ENCODE measurements at places on chromosomes 3 and 15.

DNA sequence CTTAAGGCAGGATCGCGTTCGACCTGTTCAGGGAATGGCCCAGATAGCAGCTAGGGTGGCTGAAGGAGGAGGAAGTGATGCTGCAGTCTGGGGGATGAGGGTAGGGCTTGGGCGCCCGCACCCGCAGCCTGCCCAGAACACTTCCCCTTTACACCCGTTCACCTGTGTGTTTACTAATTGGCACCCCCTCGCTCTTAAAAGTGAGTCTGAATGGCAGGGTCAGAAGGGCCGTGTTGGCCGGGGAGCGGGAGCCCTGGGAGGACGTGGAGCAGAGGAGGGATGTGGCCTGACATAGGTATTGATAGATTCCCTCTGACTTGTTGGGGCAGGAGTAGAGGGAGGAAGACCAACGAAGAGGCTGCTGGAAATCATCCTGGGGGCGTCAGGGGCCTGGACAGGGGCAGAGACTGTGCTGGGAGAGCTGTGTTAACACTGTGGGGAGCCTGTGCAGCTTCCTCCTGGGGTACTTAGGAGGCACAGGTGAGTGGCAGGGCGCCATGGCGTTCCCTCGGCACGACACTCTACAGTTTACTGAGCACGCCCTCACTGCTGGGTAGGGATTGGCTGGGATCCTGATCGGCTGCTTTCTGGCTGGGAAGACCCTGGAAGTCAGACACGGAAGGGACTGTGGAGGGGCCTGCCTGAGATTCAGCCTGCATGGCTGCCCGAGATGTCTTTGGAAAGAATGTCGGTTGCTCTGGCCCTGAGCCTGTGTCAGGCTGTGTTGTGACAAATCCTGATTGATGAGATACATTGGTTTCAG lies 51.7 kb downstream of the SLC6A6 start:
- DNase-seq: no peak

- no peak for DNase-seq
These were observed 19.9 kb downstream of the TMEM62 start for GRCh38 chr15:43153269-43153668.

DNA sequence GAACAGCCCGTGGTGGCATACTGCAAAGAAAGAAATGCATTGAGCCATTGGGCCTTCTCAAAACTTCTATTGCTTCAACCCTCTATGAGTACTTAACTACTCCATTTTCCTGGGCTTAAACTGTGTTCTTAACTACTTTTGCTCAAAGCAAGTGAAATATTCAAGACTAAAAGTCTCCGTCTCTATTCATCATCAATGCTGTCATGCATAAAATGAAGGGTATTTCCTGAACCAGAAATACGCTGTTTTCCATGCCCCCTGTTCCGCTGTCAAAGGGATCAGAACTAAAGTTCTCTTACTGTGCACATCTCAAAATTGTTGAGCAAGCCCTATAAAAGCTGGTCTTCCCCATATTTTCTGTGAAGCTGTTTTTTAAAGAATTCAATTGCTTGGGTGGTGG lies 20.3 kb downstream of the SIAH2 start:
- DNase-seq: no peak

- DNase-seq: no peak
These were observed 29.5 kb upstream of the SNRK start for GRCh38 chr3:43256714-43257461.

- no peak for DNase-seq
These were observed 72.9 kb downstream of the AKAP13 start for GRCh38 chr15:85453144-85453872.

- DNase-seq: no peak
These were observed 11.1 kb downstream of the RBMS3 start for GRCh38 chr3:29291982-29292363.

DNA sequence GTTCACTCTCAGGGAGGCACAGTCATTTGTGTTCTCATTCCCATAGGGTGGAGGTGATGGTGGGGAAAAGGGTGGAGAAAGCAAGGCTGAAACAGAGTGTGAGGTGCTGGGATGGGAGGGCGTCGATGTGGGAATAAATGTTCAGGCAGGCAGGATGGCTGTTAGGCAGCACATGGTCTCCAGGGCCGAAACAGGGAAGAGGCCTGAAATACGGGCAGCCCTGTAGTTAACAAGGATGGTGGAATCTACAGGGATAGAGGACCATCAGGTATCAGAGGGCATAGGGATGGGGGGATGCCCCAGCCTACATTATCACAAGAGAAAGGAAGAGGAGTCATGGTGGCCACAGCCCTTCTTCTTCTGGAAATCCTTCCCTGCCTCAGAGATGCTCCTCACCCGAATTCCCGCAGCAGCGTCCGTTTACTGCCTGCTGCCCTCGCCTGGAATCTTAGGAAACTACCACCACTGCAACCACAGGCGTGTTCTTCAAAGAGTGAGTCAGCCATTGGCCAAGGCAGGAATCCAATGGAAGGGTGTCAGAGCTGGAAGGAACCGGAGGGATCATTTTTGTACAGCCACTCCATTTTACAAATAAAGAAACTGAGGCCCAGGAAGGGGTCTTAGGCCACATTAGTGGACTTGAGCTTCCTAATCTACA lies 49.7 kb upstream of the POMGNT2 start:
- peak; percentile 50 for DNase-seq

DNA sequence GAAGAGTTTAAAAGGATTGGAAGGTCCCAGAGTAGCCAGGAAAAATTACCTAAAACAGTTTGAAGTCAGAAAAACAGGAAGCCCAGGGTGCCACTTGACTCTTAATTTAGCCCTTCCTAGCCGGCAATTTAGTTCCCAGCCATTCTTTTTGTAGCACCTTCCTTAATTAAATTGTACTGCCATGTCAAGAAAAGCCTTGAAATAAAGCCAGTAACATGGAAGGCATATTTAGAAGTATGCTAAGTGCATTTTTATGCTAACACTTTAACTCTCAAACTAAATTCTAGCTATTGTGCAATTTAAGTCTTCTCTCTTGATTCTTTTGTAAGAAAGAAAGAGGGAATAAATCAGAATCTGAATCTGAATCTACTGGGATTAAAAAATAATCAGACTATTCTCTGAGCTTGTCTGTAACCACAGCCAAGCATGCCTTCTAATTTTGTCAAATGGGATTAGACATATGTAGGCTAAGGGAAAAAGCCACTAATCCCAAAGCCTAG lies 43.2 kb downstream of the MAP3K13 start:
- no peak for DNase-seq

DNA sequence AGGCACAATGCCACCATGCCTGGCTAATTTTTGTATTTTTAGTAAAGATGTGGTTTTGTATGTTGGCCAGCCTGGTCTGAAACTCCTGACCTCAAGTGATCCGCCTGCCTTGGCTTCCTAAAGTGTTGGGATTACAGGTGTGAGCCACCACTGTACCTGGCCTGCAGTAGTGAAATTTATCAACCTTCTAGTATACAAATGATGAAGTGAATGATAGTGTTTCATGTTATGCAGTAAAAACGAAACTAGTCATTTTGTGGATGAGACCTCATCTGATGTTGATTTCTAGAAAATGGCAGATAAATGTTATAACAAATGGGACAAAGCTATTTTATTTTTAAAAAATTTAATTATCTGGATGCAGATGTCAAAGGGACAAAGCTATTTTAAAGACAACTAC lies 32.9 kb downstream of the NXPE3 start:
- no peak for DNase-seq

DNA sequence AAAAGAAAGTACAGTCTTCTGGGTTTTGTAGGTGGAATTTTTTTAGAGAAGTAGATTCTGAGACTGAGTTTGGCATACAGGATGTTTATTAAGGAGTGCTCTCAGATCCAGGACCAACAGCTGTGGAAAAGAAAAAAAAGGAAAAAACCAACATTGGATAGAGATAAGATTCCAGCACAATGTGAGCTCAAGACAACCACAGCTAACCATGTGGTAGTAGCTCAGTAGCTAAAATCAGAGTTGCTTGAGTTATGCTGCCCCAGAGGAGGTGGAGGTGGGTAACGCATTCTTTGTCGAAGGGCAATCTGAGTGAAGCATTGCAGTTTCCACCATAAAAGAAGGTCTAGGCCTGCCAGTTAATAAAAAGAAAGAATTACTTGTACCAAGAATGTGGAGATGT lies 904.3 kb downstream of the NSUN3 start:
- no peak for DNase-seq

GRCh38 chr15:101100593-101101442 lies 151.0 kb downstream of the CHSY1 start:
- DNase-seq: no peak

Data from iPS DF 6.9 (cell line).